Pancreas (tissue), 10 donors: ENCODE measurements at places on chromosomes 7 and 10.

- DNase-seq, result no peak
These were observed 197.0 kb downstream of the SNX13 start for GRCh38 chr7:17743316-17743715.

DNA sequence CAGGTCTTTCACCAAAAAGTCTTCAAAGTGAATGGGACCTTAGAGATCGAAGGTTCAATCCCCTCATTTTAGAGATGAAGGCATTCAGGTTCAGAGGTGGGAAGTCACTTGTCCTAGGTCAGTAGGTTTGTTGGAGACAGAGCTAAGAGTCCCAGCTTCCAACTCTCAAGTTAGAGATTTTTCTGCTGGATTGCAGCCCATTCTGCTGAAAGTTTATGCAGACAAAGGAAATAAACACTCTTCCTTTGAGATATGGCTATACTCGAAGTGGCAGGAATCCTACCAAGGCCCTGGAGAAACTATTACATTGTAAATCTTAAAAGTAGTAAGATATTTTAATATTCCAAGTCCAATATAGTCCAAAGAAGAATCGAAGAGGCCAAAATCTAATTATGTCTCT lies 64.4 kb downstream of the LYZL1 start:
- no peak for DNase-seq

GRCh38 chr10:97119058-97119745 lies 66.6 kb downstream of the SLIT1 start:
- DNase-seq, result no peak

- no peak for DNase-seq
These were observed 244.4 kb upstream of the FZD1 start for GRCh38 chr7:91019686-91020385.

DNA sequence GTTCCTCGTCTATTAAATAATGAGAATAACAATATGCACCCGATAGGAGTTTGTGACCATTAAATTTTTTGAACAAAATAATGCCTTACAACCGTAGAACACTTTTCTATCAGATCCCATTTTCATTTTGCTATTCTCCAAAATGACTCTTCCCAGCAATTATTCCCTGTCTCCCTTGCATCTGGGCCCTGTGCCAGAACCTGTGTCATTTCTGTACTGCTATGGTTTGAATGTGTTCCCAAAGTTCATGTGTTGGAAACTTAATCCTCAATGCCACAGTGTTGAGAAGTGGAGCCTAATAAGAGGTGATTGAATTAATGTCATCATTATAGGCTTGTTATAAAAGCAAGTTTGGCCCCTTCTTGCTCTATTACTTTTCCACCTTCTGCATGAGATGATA lies 33.2 kb upstream of the SMNDC1 start:
- DNase-seq, result no peak

DNA sequence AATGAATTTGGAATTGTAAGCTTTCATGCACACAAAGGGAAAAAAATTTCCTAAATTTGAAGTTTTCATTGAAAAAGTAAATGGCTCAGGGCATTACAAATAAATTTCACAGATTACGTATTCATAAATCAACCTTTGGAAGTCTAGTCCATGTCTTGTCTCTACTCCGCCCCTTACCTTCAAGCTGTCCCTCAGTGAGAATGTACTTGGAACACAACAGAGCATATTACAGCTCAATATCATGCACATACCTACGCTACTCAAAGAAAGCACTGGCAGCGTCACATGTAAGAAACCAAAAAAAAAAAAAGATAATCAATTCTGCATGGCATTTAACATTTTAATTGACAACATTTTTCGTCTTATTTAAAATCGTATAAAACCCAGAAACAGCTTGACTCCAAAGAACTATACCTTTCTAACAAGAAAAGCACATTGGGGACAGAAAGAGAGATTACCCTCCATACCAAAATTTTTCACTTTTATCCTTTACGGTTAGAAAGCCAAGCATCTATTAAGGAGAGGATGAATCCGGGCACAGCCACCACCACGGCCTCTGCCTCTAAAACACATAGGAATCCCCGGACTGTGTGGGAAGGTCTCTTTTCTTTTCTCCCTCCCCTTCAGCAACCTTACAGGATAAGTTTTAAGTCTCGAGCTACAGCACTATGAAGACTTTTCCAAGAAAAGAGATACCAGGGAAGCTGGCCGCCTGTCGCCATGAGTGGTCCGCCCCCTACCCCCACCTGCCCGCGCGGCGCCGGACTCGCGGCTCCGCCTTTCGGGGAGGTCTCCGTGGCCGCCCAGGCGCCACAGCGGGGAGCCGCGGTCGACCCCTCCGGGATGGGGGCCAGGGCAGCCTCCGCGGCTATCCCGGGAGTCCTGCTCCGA lies 1.1 kb downstream of the JMJD1C start:
- DNase-seq, result no peak

DNA sequence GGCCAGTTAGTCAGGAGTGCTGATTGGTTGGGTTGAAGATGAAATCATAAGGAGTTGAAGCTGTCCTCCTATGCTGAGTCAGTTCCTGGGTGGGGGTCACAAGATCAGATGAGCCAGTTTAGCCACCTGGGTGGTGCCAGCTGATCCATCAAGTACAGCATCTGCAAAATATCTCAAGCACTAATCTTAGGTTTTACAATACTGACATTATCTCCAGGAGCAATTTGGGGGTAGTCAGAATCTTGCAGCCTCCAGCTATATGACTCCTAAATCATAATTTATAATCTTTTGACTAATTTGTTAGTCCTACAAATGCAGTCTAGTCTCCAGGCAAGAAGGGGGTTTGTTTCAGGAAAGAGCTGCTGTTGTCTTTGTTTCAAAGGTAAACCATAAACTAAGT lies 184.1 kb upstream of the STK17A start:
- no peak for DNase-seq

DNA sequence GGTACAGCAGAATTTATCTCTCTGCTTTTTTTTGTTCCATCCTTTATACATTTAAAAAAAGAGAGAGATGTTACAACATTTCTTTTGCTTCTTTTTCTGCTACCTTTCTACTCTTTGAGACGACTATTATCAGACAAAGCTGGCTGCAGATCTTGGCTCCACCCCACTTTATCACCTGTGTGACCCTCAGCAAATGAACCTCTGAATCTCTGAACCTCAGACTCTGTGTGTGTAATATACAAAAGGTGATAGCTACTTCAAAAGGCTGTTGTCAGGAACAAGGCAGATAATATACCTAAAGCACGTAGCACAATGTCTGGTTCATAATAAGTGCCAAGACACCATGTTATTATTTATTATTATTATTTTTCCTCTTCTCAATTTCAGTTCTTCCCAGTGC lies 32.6 kb upstream of the UBE2D1 start:
- no peak for DNase-seq

DNA sequence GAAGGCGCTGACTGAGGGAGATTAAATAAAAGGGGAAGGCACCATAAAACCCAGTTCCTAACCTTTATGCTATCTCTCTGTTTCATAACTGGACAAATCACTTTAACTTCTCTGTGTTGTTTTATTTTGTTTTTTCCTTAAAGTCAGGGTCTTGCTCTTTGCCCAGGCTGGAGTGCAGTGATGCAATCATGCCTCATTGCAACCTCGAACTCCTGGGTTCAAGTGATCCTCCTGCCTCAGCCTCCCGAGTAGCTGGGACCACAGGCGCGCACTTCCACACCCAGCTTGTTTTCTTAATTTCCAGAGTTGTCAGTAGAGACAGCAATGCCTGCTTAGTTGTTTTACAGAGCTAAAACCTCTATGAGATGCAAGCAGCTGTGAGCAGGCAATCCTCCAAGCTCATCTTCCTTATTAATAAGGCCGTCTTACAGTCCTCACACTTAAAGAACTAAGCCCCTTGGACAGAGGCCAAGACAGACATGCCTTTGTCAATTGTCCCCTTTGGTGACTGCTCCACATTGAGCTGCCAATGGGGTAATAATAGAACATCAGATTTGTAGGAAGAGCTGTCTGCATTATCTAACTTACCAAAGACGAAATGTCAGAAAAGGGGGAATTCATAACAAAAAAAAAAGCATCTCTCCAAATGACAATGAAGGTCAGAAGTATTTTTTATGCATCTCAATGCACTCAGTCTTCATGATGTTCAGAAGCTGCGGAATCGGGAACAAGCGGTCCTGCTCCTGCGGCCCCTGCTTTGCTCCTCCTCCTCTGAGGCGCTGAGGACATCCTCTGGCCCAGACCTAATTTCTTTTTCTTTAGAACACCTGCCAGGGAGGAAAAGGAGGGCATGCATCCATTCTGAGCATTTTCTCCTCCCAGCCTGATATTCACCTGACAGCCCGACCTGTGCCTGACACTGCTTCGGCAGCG lies 62.7 kb upstream of the RNF32 start:
- DNase-seq, result no peak

DNA sequence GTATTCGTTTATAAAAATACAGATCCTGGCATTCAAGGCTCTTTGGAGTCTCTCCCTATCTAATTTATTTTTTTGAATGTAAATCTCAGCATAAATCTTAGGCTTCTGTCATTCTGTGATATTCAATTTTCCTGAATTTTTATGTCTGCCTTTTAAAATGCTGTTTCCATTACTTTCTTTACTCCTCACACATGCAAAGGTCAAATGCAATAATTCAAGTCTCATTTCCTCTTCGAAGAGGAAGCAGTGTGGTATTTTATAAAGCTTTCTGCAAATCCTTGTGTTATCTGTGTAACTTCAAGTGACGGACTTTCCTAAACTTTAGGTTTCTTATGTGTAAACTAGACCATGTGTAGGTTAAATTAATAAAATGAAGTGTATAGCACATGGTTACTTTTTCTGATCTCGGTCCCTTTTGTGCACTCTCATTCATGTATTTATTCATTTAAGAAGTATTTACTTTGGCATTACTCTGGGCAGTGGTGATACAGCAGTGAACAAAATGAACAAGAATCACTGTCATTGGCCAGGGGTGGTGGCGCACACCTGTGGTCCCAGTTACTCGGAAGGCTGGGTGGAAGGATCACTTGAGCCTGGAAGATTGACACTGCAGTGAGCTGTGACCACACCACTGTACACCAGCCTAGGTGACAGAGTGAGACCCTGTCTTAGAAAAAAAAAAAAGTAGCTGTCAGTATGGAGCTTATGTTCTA lies 332.2 kb downstream of the EXOC4 start:
- DNase-seq, result no peak

DNA sequence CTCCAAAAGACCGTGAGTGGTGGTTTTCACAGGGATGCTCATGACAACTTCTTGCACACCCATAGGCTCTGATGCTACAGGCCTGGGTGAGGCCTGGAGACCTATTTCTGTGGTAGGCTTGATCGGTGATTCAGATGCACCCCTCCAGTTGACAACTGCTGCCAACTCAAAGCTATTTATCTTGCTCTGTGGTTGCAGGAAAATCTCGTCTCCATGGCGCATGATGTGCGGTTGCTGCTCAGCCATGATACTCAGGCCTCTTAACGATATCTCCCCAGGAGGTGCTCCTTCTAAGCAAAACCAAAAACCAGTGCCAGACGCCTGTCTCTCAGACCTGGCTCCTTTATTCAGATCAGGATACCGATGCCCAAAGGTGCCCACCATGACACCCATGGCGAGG lies 31.4 kb downstream of the C10orf90 start:
- DNase-seq, result no peak
